ENCODE measurements at places on chromosomes 16 and 17. TPM values are rescaled to one million over a fixed set of nuclear protein-coding genes. Genes with fewer than 3 reads are reported as not detected.

DNA sequence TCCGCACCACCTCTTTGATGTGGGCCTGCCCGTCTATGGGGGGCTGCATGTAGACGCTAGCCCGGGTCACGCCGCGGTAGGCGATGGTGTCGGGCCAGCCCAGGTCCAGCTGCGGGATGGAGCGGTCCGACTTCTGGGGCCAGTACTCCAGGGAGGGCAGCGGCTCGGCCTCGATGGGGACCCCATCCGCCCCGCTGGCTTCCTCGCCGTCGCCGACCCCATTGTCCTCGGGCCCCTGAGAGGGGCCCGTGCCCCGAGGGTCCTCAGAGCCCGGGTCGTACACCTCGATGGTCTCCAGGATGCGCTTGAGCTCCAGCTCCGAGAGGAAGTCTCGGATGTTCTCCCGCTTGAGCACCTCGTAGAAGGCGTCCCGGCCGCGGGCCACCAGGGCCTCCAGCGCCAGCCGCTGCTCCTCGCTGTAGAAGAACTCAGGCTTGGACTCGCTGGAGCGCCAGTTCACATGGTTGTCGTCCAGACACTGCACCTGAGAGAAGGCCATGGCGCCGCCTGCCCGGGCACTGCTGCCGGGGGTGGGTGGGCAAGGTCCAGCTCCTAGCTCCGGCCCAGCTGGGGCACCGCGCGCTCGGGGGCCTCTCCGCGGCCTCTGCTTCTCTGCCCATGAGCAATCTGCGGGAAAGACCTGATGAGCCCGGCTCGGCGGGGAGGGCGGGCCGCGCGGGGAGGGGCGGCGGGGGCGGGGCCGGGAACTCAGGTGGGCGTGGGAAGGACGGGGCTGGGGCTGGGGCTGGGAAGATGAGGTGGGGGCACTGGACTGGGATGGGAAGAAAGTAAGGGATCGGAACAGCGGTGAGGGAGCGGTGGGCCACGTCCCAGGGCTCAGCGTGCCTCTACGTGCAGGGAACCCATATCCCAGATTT lies 782 bp downstream of the FAM83G start:
- DNase-seq = peak; percentile 75

GRCh38 chr17:59409336-59410048 lies 78.0 kb downstream of the YPEL2 start:
- no peak for DNase-seq

GRCh38 chr17:73379826-73380225 lies 68.0 kb upstream of the CDC42EP4 start:
- DNase-seq = no peak

- no peak for DNase-seq
These were observed 192.9 kb upstream of the DYNLRB2 start for GRCh38 chr16:80347900-80348299.

The ANKRD11 gene
- total RNA-seq = 157 TPM

DNA sequence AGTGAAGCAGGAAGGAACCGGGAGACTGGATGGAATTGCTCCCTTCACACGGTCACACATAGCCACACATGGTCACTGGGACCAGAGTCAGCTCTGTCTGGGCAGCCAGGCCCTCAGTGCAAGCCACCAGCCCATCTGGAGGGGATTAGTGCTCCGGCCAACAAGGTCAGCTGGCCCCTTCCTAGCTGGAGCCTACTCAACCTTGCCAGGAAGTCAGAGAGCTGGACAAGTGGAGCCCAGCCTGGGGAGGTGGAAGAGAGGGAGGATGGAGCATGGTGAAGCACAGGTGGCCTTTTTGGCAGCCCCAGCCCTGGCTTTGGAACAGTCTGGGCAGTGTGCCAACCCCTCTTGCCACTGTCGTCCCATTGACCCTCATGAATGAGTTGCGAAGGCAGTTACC lies 3.7 kb upstream of the CACNA1G start:
- DNase-seq = no peak

DNA sequence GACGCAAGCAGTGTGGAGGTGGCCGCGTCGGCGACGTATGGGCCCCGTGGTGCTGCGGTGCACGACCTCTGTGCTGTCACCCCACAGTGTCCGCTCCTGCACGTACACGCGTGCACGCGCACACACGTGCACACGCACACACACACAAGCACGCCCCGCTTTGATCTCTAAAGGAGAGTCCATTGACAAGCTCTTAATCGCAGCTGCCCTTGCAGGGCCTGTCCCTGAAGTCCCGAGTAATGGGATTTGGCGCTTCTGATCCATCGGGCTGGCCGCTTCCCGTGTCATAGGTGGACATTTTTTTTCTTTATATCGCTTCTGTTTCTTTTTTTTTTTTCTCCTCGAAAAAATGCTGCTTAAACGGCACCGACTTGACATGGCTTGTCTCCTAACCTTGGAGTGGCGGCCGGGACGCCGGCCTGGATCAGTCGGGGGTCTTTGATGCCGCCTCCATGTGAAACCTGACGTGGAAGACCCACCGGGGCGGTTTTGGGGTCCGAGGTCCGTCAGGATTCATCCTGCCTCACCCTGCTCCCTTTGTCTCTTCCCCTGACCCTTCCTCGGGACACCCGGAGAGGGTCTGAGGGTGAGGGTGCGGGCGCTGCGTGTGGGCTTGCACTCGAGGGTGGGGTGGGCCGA lies 8.3 kb upstream of the AXIN1 start:
- DNase-seq = peak; percentile 5

GRCh38 chr16:87317750-87318644 lies 805 bp upstream of the C16orf95 start:
- DNase-seq = peak; percentile 73

- DNase-seq = no peak
These were observed 109.8 kb downstream of the CDK5R1 start for GRCh38 chr17:32596628-32597027.

- no peak for DNase-seq
These were observed 10.4 kb downstream of the RPUSD1 start for GRCh38 chr16:777826-778225.

GRCh38 chr16:65098916-65099315 lies 22.9 kb downstream of the CDH11 start:
- no peak for DNase-seq

GRCh38 chr17:46150216-46150963 lies 42.8 kb downstream of the KANSL1 start:
- no peak for DNase-seq

GRCh38 chr17:50063561-50064252 lies 7.8 kb downstream of the ITGA3 start:
- DNase-seq = no peak

DNA sequence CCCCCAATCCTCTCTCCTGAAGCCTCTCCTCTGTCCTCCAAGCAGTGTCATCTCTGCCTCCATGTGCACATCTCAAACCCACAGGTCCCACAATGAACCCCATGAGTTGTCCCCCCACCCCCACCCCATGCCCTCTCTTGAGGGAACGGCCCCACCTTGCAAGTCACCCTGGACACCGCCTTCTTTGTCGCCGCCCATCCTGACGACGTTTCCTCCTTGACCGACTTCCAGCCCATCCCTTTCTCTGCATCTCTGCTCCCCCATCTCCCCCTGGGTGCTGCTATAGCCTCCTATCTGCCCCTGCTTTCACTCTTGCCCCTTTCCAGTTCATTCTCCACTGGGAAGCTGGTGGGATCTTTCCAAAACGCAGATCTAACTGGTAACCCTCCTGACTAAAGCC lies 1.7 kb upstream of the SPATA20 start:
- peak; percentile 71 for DNase-seq

- DNase-seq = no peak
These were observed 603.8 kb downstream of the CDH8 start for GRCh38 chr16:61432421-61432820.

- DNase-seq = no peak
These were observed 88.2 kb downstream of the TBC1D16 start for GRCh38 chr17:79947351-79948031.

GRCh38 chr17:7745748-7746470 lies 28.4 kb downstream of the DNAH2 start:
- DNase-seq = no peak
